ENCODE measurements at places on chromosomes 3 and 15. TPM values are rescaled to one million over a fixed set of nuclear protein-coding genes. Genes with fewer than 3 reads are reported as not detected.
A peak's percentile ranks its signal among the peaks of the same experiment; 100 is the strongest.

The SPTSSB gene
- not detected for total RNA-seq

The PRSS50 gene
- not detected for total RNA-seq

The SH2D7 gene
- total RNA-seq: not detected

The C3orf20 gene
- not detected for total RNA-seq

The GPR156 gene
- 2.4 TPM for total RNA-seq

The LYZL4 gene
- total RNA-seq: not detected

The HTR3E gene
- total RNA-seq: not detected

The ENTPD3 gene
- total RNA-seq: 0.17 TPM

The ABHD2 gene
- 82.1 TPM for total RNA-seq

The RTP3 gene
- not detected for total RNA-seq

The SPG11 gene
- 68.8 TPM for total RNA-seq

The RETNLB gene
- not detected for total RNA-seq

The GPR160 gene
- 28.6 TPM for total RNA-seq

The OSBPL10 gene
- 17.0 TPM for total RNA-seq

GRCh38 chr3:158261371-158261991, 151.6 kb downstream of the RSRC1 start:
- DNase-seq: no peak

DNA sequence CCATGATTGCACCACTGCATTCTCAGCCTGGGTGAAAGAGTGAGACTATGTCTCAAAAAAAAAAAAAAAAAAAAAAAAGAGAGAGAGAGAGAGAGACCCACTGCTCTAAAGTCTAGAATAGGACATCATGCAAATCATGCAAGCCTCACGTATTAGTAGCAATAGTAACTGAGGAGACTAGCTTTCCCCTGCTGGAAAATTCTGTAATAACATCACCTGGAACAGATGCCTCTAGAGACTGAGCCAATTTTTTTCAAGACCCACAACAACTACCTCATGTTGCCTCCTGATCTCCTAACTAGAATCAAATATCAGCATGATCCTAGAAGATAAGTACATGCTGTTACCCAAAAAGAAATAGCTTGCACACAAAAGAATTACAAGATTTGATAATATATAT, 461.9 kb downstream of the AGBL1 start:
- DNase-seq: no peak

DNA sequence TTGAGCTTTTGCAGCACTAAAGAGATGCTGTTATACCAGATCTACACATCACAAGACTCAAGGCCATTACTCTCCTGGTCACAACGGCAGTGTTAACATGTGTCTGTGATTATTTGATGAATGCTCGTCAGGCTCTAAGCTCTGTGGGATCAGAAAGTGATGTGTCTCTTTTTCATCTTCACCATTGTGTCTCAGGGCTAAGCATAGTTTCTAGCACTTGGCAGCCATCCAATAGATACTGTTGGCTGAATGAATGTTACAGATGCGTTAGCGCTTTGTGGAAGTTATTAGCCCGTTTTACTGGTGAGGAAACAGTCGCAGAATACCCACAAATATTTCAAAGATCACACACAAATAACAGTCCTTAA, 1.2 kb upstream of the FAM81A start:
- DNase-seq: no peak

- peak; percentile 66 for DNase-seq
Measured at GRCh38 chr3:126081618-126082361, 2.1 kb downstream of the SLC41A3 start.

GRCh38 chr3:154304936-154305335, 19.4 kb downstream of the DHX36 start:
- no peak for DNase-seq

DNA sequence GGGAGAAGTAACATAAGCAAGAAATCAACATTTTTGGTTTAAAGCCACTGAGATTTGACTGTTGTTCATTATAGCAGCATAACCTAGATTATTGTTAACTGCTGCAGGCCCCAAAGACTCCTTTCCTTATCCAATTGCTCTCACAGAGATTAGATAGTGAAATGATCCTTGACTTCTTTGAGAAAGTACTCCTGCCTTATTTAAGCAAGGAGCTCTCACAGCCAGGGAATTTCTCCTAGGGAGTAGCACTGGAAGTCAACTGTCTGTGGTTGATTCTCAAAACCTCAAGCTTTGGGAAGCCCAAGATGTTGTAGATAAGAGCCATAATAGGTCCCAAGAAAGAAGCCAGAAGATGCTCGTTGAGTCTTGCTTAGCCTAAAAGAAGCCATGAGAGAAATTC, 151.8 kb upstream of the TSC22D2 start:
- DNase-seq: no peak

- DNase-seq: no peak
Measured at GRCh38 chr15:74873756-74874424, 725 bp upstream of the SCAMP2 start.

- no peak for DNase-seq
Measured at GRCh38 chr3:40308725-40309417, 636 bp upstream of the EIF1B start.

DNA sequence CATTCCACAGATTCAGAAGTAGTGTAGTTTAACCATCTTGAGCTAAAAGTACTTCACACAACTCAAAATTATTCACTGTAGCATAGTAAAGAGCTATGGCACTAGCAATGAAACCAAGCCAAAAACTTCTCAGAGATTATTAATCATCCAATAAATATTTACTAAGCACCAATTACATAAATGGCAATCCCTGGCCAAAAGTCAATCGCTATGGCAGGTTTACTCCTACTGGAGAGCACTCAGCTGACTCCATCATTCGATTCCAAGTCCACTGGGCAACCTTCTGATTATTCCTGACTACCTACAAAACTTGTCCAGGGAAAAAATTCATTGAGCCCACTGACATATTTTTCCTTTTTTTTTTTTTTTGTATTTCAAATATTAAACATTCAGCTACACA, 23.9 kb downstream of the ATP13A3 start:
- DNase-seq: no peak

DNA sequence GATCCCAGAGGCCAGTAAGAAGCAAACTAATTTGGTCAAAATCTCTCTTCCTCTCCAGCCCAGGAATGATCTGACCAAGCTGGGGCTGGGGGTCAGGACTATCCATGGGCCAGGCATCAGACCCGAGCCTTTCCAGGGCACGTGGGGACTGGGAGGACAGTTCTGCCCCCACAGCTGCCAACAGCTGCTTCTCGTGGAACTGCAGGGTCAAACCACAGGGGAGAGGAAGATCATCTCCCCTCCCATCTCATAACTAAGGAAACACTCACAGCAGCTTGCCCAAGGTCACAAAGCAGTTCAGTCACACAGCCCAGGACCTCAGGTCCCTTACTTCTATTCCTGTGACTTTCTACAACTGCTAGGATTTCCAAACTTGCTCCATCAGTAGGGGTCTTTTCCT, 47.1 kb downstream of the DAPK2 start:
- DNase-seq: no peak

- no peak for DNase-seq
Measured at GRCh38 chr3:109963831-109964230, 626.5 kb upstream of the DPPA4 start.

DNA sequence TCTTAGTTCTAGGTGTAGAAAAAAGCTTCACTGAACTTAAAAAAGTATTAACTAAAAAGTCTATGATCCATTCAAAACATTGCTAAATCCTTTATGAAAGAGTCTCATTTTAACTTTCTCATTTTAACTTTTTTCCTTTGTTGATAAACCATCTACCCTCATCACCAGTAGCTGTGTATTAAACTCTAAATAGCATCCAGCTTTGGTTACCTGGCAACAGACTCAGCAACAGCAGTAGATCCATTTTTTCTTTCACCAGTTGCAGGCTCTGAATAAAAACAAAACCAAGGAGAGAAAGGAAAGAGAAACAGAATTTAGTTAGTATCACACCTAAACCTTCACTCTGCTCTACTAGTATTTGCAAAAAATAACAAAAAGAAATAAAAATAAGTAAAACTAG, 51.6 kb downstream of the TP53BP1 start:
- peak; percentile 38 for DNase-seq

- no peak for DNase-seq
Measured at GRCh38 chr3:25938566-25939325, 148.9 kb downstream of the OXSM start.

DNA sequence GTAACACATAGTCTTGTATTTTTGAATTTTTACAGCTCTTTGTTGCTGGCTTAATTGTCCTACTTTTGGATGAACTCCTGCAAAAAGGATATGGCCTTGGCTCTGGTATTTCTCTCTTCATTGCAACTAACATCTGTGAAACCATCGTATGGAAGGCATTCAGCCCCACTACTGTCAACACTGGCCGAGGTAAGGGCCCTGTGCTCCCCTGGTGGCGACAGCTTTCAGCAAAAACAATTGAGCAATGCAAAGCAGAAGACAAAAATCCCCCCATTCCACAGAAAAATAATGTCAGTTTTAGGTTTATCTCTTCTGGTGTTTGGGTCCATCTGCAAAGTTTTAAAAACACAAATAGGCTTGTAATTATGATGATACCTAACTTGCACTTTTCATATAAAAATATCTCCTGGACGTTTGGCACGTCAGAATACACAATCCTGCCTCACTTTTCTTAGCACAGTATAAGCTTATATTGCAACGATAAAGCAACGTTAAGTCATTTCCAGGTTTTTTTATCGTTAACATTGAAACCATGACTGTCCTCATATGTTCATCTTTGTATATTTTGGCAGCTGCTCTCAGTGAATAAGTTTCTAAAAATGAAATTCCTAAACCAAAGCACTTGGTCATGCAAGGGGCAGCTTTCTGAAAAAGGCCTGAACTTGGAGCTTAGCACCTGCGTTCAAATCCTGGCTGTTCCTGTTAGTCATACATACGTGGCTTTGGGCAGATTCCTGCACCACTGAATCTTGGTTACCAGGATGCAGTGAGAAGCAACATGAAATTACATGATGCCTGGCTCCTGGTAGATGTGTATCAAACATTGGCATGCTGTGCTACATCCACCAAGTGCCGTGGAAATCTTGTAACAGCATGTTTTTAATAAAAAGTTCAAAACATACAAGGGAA, 8.5 kb downstream of the SEC61A1 start:
- DNase-seq: no peak

DNA sequence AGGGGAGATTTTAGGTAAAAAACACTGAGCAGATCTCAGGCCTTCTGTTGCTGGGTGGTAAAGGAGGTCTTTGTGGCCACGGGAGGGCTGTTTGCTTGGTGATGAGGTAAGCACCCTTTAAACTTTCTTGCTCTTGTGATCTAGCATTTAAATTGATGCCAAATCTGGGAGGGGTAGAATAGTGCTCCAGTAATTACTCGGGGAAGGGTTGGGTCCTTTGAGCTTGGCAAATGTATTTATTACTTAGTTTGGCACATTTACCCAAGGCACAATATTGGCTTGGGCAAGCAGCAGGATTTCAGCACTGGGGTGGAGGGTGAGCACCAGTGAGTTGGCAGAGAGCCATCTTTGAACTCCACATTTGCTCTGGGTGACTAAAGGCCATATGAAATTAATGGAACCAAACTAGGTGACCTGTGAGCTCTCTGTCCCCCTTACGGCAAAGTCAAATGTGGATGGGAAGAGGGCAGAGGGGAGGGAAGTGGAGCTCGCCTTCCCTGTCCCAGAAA, 185.9 kb upstream of the ONECUT1 start:
- DNase-seq: no peak

- DNase-seq: no peak
Measured at GRCh38 chr3:194705761-194706160, 20.1 kb downstream of the FAM43A start.

DNA sequence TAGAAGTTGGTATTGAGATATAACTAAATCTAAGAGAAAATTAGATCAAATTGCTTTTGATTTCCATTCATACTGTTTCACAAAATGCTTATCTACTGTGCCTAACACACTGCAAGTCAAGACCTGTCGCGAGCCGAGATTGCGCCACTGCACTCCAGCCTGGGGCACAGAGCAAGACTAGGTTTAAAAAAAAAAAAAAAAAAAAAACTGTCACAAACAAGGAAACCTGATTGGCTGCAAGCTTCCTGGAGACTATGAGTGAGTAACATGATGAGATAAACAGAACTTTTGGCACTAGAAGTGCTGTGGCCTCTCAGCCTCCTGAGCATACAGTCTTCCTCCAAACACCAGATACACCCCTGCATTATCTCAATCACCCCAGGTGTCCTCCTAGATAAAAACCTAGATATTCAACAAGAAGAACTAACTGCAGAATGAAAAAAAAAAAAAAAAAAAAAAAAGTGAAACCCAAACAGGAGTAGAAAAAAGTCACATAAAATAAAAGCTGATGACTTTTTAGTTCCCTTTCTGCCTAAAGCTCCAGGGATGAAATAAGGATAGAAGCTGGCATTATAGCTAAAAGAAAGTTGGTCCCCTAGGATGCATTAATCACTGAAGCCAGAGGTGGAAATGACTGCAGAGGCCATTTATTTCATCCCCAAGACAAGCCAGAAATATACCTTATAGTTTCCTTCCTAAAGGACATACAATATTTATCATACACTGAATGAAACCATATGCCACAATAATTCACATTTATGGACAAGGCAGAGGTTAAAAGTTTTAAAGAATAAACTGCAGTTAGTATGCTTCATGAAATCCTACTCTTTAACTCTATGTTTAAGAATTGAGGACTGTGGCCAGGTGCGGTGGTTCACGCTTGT, 82.4 kb downstream of the P3H2 start:
- peak; percentile 91 for DNase-seq

DNA sequence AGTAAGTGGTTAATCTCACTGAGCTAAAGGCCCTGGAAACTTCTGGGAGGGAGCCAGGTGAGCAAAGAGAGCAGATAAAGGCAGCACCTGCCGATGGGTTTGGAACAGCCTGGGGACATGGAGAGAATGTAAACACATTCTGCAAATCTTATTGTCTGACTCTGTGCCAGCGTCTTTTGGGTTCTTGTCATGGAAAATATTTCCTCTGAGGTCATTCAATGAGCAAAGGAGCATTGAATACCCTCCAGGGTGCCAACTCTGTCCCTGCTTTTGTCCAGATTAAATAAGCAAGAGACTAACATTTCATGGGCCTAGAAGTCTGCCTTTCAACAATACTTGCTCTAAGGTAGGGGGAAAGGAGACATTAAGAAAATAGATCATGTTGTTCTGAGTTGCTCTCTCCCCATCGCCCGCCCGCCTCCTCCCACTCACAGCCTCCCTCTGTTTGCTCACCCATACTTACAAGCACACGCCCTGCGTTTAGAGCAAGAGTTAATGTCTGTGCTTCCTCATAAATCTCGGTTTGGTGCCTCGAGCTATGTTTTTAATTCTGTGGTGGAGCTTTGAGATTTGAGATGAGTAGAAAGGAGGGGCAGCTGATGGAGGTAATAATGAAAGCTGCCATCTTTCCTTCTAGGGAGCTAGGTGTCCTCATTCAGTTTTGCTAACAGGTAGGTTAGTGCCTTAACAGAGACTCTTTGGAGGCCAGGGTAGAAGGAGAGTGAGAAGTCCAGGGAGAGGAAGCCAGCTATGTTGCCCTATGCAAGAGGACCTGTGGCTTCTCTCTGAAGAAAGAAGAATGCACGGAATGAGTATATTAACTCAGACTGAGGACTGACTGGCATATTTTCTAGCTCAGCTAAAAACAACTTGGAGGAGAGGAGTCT, 132.9 kb downstream of the TPRG1 start:
- peak; percentile 62 for DNase-seq

DNA sequence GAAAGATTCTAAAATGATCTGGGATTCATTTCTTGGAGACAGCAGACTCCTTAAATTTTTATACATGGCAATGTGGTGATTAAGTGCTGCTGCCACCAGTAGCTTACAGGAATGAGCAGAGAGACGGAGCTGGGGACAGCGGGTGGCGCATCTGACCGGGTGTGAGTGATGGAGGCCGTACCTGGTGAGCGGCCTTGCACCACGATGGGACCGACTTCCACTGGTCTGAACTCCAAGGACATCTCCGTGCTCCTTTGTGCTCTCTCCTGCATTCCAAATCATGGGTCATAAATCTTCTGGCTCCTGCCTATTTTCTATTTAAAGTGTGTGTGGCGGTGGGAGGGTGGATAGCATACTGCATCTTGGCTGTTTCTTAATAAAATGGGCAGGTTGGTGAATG, 262.6 kb downstream of the ABHD5 start:
- DNase-seq: no peak

Data from renal cortical epithelial cell (primary cell).